ENCODE measurements at places on chromosomes 3 and 15. TPM values are rescaled to one million over a fixed set of nuclear protein-coding genes. Genes with fewer than 3 reads are reported as not detected.

PP2D1 gene
- not detected for total RNA-seq

KLHL18 gene
- 25.1 TPM for total RNA-seq

CHDH gene
- total RNA-seq = 0.02 TPM

BFSP2 gene
- not detected for total RNA-seq

SLC49A4 gene
- 1.8 TPM for total RNA-seq

FAM174B gene
- 3.9 TPM for total RNA-seq

LARP6 gene
- 0.23 TPM for total RNA-seq

CP gene
- not detected for total RNA-seq

DLL4 gene
- not detected for total RNA-seq

SERINC4 gene
- 0.61 TPM for total RNA-seq

CYP1A2 gene
- not detected for total RNA-seq

GOLGA6D gene
- total RNA-seq = 0.14 TPM

COLQ gene
- total RNA-seq = 0.98 TPM

ITGB5 gene
- 1.5 TPM for total RNA-seq

DUOXA2 gene
- not detected for total RNA-seq

C2CD4A gene
- total RNA-seq = 0.20 TPM

SRGAP3 gene
- total RNA-seq = 1.9 TPM

COL7A1 gene
- 5.5 TPM for total RNA-seq

PLOD2 gene
- not detected for total RNA-seq

PLA2G4E gene
- not detected for total RNA-seq

IFT57 gene
- 11.3 TPM for total RNA-seq

All from activated naive CD4-positive, alpha-beta T cell treated with anti-CD3 and anti-CD28 coated beads, Interleukin-2, amount 50 U/mL, for 72 hours (primary cell).